ENCODE measurements at places on chromosomes 2 and 18.

DNA sequence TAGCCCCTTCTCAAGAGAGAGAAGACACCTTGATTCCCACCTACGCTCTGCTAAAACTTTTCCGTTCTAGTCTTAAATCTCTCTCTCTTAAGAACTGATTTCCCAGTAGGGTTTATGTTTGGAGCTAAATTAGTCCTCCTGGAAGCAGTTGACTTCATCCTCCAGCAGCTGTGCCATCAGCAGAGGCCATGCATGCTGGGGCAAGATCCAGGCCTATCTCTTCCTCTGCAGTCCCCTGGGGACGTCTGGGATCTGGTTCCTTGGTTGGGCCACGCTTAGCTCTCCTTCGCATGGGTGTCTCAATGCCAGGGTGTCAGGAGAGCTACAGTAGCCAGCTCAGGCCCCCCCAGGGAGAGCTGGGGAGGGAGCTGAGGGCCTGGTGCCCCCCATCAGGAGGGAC lies 49.7 kb downstream of the HPCAL1 start:
- no peak for DNase-seq

DNA sequence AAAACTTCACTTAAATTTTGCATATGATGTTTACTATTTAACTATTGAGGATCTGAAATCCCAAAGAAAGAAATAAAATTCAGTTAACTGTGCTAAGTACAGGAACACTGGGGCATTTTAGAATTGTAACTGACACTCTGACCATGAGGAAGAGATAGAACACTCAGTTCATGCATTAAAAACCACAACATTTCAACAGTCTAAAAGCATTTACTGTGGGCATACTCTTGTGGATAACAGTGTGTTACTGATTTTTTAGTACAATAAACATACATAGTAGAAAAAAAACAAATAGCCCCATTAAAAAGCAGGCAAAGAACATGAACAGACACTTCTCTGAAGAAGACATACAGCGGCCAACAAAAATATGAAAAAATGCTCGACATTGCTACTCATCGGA lies 1122.7 kb upstream of the PIK3C3 start:
- peak; percentile 43 for DNase-seq

- DNase-seq, result peak; percentile 73
These were observed 336.3 kb downstream of the NYAP2 start for GRCh38 chr2:225735844-225736243.

- no peak for DNase-seq
These were observed 162.1 kb downstream of the KCNH7 start for GRCh38 chr2:162676515-162676914.

GRCh38 chr2:151853070-151853758 lies 25.0 kb upstream of the ARL5A start:
- no peak for DNase-seq

GRCh38 chr2:121699421-121700333 lies 37.0 kb downstream of the NIFK start:
- DNase-seq, result peak; percentile 80

DNA sequence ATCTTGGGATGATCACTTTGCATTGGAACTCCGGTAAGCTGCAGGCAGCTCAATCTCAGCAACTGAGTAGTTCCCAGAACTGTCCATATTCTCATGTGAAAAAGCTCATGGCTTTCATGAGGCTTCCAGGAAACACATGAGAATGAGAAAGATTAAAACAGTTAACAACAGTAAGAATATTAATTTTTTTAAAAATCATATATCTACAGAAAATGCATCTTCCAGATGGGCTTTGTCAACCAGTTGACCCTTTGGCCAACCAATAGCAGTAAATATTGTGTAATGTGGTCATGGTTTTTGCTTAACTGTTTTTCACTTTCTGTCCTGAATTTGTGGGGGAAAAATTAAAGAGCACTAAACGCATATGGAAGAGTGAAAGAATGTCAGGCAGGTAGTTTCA lies 131.2 kb upstream of the CCDC195 start:
- no peak for DNase-seq

DNA sequence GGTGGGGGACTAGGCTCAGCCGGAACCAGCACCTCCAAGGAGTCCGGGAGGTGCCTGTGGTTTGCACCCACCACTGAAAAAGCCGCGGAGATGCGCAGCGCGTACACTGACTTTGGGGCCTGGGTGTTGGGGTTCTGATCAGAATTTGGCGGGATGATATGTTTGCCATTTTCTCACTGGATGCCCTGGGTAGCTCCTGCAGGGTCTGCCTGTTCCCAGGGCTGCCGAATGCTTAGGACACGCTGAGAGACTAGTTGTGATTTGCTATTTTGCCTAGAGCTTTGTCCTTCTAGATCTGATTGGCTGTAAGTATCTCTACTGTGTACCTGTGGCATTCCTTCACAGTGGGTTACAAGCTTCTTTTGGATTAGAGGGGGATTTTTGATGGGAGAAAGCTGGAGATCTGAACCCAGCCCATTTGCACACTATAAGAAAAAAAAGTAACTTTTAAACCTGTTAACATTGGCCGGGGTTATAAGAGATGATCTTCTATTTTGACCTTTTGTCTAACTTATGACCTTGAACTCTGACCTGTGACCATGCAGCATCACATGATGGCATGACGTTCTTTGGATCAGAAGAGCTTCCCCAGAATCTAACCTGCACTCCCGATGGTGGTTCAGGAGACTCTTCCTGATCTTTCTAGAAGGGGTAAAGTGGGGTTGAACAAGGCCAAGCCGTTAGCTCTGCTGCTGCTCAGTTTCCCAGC lies 1.6 kb downstream of the KCNE4 start:
- DNase-seq, result no peak
